ENCODE measurements at places on chromosomes 7 and 10. TPM values are rescaled to one million over a fixed set of nuclear protein-coding genes. Genes with fewer than 3 reads are reported as not detected.

USP6NL gene
- total RNA-seq, result 35.6 TPM

AKR1C8 gene
- not detected for total RNA-seq

NKX2-3 gene
- 0.43 TPM for total RNA-seq

PIK3CG gene
- not detected for total RNA-seq

HOXA7 gene
- total RNA-seq, result 19.7 TPM

CPA2 gene
- 27.6 TPM for total RNA-seq

Data from Caco-2 (cell line).